ENCODE measurements at places on chromosomes 12 and 14. TPM values are rescaled to one million over a fixed set of nuclear protein-coding genes. Genes with fewer than 3 reads are reported as not detected.

DNA sequence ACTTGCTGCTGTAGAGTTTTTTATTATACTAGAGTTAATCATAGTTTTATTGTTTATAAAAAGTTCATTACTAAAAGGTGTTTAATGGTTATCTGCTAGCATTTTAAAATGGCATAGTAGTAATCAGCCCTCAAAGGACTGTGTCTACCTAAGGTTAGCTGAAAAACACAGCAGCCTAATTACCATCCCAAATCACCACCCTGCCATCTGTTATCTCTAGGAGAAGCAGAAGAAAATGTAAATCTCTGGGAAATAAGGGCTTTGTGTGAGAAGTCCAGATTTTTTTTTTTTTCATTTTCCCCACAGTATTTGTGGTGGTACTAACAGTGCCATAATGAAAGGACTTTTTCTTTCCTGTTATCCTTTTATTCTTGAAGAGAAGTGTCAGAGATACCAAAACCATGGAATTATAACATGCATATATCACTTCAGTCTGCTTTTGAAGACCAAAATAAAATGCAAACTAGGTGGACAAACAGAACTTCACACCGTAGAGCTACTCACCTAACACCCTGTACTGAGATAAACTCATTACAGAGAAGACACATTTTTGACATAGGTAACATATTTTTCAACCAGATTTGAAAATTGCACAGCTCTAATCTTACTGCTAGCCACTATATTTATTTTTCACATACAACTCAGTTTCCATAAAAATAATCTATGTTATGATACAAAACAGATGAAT, 876.2 kb downstream of the C12orf50 start:
- no peak for DNase-seq

DNA sequence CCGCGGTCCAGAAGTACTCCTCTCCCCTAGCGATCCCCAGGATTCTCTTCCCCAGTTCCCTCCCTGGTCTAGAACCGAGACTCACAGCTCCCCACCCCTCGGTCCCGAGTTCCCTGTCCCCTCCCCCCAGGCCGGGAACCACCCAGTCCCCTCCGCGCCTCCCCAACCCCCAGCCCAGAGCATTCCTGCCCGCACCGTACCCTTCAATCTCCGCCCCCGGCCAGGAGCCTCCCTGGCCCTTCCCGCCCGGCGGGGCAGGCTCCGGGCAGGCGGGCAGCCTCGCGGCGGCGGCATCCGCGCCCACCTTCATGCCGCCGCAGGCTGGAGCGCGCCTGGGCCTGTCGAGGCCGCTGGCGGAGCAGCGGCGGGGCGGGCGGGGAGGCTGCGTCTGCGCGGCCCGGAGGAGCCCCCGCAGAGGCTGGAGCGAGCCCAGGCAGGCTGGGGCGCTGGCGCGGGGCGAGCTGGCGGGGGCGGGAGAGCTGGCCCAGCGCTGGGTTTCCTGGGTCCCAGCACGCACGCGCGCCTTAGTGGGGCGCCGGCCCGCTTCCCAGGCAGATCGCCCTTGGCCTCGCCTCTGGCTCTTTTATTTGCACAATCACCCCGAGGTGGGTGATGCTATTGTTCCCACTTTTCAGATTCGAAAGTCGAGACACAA, 22.2 kb upstream of the GPR132 start:
- no peak for DNase-seq

DNA sequence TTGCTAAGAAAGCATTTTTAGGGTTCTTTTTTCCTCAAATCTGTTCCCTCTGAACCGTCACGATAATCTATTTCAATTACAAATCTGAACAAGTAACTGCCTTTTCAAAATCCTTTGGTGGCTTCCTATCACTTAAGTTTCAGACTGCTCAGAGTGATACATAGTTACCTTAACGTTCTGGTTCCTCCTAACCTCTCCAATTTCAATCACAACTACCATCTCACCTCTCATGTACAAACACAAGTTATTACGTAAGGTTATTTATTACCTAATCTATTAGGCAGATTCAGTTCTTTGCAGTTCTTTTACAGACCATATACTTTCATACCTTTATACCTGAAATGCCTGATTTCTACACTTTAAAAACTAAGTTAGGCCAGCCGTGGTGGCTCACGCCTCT, 12.1 kb downstream of the RNF212B start:
- DNase-seq = no peak

The C12orf54 gene
- not detected for total RNA-seq

The ADGRD1 gene
- total RNA-seq = 52.4 TPM

Data from esophagus muscularis mucosa (tissue), 4 donors.